ENCODE measurements at places on chromosomes 1 and 21.

GRCh38 chr1:118266436-118266835 is 81.4 kb upstream of the SPAG17 start:
- no peak for DNase-seq

- DNase-seq: no peak
These were observed 30.6 kb downstream of the RGS2 start for GRCh38 chr1:192839162-192840066.

DNA sequence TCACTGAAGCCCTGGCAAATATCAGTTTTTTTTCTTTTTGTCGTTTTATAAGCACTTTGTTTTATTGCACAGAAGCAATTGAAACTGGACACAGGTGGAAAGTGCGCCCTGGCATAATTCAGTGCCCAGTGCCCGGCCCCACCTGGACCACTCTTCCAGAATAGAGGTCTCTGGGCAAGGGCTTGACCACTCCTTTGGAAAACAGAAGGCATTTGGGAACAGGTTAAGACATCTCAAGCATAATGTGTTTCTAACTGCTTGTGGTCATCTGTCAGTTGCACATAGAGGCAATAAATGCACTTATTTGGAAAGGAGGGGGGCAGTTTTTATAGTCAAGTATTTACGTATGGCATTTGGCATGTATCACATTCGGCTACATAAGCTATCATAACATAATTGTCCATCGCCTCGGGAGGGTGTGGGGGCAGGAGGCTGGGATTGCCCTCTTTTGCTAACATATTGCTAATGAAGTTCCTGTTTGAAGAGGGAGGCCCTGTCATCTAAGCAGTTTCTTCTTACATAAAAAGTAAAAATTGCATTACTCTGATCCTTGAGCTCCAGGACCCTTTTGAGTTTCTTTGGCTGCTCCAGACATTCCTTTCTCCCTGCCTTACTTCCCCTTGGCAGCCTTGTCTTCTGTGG is 14.7 kb upstream of the CD2 start:
- no peak for DNase-seq

DNA sequence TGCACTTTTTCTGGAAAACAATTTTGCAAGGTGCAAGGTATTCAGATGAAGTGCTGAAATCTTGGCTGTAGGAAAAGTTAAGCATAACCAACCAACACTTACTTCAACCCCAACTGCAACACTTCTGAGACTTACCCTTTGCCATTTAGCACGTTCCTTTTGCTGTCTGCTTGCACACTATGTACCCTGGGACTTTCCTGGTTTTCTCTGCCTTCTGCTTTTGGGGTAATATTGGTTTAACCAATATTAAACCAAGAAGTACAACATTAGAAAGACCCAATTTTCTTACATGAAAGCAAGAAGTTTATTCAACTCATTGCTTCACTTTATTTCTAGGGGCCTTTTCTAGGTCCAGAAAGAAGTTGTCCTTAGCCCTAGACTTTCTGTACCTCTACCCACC is 193.0 kb downstream of the HLX start:
- DNase-seq: no peak

GRCh38 chr21:43979654-43980053 is 32.5 kb upstream of the TRAPPC10 start:
- DNase-seq: no peak

GRCh38 chr1:116377541-116378529 is 4.8 kb downstream of the ATP1A1 start:
- DNase-seq: no peak

- DNase-seq: peak; percentile 17
These were observed 32.1 kb upstream of the EPHX4 start for GRCh38 chr1:91997607-91998195.

- DNase-seq: no peak
These were observed 78.9 kb upstream of the MROH9 start for GRCh38 chr1:170856455-170856854.

GRCh38 chr1:150429805-150430204 is 57.4 kb upstream of the TARS2 start:
- DNase-seq: peak; percentile 18

DNA sequence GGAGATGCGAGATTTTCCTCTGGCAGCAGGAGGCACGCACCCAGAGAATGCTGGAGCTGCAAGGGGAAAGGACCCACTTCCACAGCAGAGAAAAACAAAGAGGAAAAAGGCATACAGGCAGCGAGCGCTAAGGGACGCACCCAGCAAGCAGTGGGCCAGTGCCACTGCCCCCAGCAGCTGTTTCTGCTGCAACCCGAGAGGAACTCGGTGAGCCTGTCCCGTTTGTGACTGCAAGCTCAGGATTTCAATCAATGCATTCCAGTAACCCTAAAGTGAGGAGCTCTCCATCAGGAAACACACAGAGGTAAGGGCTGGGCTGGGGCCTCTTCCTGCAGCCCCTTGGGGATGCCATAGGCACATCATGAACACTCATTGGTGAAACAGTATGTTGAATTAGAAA is 58.7 kb downstream of the ACP6 start:
- DNase-seq: no peak

GRCh38 chr1:10980094-10980577 is 32.3 kb upstream of the TARDBP start:
- DNase-seq: no peak

DNA sequence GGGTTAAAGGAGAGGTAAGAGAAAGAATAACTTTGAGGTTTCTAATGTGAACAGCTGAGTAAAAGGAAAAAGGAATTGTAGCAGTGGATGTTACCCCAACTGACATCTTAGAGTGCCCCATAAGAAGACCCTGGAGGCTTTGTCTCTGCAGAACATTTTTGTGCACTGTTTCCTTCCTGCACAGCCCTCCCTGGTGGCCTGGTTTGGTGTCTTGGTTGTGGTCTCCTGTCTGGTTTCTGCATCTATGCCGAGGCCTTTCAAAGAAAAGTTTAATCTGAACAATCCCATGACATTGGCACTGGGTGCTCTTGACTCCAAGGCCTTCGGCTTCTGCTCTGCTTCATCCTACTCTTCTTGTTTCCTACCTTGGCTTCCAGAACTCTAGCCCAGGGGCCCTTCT is 57.8 kb downstream of the RHOU start:
- no peak for DNase-seq

DNA sequence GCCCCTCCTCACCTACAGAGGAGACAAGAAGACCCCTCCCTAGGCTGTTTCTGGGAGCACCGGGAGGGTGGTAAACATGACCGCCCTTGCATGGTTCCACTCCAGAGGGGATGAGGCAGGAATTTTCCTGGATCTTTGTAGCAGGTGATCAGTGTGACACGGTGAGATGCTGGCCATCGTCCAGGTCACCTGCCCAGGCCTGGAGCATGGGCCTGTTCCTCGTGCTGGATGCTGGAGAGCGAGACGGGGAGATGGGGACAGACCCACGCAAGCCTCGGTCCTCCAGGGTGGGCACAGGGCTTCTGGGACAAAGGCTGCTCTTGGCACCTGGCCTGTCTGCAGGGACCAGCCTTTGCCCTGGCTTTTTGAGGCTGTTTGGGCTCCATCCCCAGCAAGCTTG is 46.2 kb downstream of the DMRTB1 start:
- no peak for DNase-seq

DNA sequence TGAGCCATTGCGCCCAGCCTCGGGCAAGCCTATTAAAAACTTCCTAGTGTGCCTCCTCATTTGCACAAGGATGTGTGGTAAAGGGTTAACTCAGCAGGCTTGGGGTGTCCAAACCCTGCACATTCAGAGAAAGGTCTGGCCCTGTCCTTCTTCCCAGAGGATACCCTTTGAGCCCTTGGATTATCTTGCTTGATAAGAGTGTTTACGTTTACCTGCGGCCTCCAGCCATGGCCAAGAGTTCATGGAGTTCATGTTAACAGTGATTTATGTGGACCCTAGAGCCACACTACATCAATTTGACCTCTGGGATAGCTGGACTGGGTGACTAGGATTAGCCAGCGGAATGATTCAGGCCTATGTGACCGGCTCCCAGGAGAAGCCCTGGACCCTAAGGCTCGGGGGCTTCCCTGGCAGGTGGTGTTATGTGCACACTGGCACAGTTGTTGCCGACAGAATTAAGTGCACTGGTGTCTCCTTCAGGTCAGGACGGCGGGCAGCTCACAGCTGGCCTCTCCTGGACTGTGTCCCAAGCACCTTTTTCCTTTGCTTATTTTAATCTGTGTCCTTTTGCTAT is 7.7 kb upstream of the TCP10L start:
- no peak for DNase-seq

GRCh38 chr1:154497026-154497806 is 4.8 kb upstream of the TDRD10 start:
- no peak for DNase-seq

DNA sequence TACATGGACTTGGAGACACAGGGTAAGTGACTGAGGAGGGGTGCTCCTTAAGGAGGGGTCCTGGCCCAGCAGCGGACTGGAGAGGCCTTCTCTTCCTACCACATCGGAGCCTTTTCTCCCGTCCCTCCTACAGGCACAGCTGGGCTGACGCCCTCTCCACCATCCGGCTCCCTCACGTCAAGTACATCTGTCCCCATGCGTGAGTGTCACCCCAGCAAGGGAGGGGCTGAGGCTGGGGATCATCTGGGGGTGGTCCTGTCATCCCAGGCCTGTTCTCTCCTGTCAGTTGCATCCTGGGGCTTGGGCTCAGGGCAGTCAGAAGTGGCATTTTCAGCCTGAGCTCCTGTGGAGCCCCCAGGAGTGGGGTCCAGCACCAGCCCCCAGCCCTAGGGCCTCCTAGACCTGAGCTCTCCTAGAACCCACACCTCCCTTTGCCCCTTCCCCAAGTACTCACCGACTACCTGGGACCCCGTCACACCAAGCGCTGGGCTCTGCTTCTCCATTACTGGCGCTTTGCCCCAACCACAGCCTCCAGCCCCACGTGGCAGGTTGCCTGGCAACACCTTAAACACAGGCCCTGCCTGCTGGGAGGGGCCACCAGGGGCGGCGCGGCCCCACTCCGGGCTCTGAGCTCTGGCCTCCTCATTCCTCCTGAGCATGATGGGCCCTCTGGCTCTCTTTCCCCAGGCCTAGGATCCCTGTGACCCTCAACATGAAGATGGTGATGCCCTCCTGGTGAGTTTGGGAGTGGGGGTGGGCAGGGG is 2.3 kb downstream of the LYPLA2 start:
- no peak for DNase-seq

DNA sequence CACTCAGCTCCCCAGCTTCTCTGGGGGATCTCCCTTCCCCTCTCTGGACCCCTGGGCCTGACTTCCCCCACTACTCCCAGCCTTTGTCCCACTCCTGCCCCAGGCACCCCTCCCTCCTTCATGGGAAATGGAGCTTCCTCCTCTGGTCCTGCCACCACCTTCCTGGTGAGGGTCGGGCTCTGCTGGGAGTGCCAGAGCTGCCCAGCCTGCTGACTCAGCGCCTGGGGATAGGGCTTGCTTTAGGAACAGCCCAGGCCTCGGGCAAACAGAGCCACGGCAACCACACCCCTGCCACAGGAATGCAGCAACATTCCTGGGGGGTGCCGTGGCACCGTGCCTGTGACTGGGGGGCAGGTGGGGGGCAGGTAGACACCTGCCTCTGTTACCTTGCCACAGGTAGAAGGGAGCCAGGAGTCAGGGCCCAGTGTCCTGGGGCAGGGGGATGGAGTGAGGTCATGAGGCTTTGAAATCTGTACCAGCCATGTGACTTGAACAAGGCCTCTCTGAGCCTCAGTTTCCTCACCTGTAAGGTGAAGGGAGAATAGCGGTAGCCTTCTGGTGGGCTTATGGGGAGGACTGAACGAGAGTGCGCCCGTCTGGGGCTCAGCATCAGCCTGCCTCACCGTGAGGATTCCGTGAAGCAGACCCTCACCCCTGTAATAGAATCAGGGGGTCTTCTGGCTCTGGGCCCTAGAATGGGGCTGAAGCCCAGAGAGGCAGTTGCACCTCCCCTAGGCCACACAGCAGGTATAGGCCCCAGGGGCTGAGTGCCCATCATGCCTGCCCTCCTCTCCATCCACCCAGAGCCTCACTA is 17.8 kb upstream of the EPHA2 start:
- DNase-seq: no peak

DNA sequence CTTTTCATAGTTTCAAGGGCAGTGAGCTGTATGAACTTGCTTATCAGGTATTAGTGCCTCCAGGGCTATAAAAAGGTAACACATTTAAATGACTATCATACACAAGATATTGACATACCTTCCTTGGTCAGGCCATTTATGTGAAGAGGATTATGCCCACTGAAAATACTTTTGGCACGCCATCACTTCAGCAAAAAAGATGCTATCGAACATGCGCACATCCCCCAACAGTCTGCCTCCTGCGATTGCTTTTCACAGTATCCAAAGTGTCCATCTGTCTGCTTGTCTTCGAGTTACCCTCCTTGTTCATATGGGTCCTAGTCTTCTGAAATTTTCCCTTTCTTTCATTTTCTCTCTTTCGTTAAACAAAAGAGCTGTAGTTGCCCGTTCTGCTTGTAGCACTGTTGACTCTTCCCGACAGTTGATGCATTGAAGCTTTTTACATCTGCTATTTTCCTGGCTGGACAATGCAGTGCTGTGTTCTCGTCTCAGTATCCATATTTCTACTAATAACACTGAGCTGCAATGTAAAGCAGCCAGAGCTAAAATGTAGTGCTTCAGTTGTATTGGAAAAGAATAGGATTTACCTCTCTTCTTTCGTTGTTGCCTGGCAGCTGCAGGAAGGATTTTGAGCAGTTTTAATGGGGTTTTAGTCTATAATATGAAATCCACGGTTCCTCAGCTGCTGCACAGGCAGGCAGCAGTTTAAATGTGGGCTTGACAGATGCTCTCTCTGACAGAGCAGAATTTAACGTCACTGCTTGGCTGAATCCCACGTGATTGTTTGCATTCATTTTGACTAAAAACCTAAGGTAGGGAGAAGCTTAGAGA is at the start of gene B3GALT2:
Gene B3GALT2 (minus strand): TSS at position 713 of the 831 bp plus-strand sequence. CDS start 5,051 bp downstream, outside the sequence.
- peak; percentile 94 for DNase-seq

- no peak for DNase-seq
These were observed 33.2 kb downstream of the OTUD7B start for GRCh38 chr1:149977345-149977744.

GRCh38 chr1:228073857-228074545 is 8.5 kb upstream of the ARF1 start:
- no peak for DNase-seq

DNA sequence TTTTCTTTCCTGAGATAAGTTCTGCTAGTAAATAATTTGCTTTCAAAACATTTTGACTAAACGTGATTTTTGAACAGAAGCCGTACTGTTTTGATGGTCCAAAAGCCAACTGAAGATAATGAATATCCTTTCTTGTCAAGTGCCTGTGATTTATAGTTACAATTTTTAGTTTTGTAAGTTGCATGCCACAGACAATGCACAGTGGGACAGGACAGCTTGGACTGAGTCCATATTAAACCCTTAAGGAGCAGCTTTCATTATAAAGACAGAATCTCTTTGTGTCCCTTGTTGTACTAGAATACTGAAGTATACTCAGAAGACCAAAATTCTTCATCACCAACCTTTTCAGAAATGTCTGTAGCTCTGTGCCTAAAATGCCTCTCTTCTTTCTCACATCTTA is 92.2 kb downstream of the LTN1 start:
- no peak for DNase-seq

DNA sequence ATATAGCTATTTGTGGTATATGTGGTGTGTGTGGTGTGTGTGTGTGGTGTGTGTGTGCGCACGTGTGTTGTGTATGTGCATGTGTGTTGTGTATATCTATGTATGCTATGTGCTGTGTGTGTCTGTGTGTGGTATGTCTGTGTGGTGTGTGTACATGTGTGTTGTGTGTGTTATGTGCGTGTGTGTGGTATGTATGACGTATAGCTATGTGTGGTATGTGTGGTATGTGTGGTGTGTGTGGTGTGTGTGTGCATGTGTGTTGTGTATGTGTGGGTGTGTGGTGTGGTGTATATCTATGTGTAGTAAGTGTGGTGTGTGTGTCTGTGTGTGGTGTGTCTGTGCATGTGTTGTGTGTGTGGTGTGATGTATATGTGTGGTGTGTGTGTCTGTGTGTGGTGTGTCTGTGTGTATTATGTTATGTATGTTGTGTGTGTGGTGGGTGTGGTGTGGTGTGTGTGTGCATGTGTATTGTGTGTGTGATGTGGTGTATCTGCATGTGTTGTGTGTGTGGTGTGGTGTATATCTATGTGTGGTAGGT is 59.8 kb downstream of the EDN2 start:
- no peak for DNase-seq

Data from NCI-H1694 (cell line).